ENCODE measurements at places on chromosomes 4 and X.
A peak's percentile ranks its signal among the peaks of the same experiment; 100 is the strongest.

GRCh38 chr4:62271107-62271506, 1071.0 kb downstream of the ADGRL3 start:
- no peak for DNase-seq

GRCh38 chrX:107894038-107894437, 68.4 kb downstream of the MID2 start:
- DNase-seq: peak; percentile 49

GRCh38 chr4:86934147-86934770, 552 bp upstream of the AFF1 start:
- no peak for DNase-seq

DNA sequence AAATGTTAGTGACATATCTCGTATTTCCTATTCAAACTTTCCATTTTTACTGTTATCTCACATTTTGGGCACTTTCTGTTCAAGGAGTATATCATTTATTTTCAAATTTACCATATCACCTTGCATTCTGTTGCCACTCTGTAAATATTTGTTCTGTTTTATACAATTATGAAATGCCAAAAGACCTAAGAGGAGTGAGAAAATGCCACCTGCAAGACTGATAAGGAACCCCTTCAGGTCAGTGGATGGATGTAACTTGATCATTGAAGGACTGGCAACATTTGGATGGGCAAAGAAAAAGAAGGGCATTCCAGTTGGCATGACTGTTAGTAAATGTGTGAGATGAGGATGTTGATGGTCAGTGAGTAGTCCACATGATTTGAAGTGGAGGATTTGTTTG, 79.1 kb downstream of the OTC start:
- no peak for DNase-seq

- DNase-seq: no peak
Measured at GRCh38 chrX:39877905-39878304, 219.9 kb downstream of the BCOR start.

GRCh38 chr4:109721033-109721432, 8.8 kb downstream of the PLA2G12A start:
- DNase-seq: peak; percentile 56

DNA sequence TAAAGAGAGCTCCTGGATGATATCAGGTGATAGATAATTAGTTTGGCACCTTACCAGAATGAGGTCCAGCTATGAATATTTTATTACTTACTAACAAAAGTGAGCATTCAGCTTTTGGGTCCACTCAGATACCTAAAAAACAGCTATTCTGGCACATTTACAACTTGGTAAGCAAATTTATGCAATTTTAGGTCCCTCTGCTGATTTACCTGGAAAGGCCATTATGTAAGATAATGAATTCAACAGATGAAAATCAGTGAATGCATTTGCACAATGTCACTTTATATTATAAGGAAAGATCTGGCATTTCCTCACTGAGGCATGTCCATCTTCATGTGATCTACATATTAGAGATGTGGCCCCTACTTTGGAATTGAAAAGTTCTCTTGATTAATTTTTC, 517.0 kb downstream of the SPRY1 start:
- no peak for DNase-seq

DNA sequence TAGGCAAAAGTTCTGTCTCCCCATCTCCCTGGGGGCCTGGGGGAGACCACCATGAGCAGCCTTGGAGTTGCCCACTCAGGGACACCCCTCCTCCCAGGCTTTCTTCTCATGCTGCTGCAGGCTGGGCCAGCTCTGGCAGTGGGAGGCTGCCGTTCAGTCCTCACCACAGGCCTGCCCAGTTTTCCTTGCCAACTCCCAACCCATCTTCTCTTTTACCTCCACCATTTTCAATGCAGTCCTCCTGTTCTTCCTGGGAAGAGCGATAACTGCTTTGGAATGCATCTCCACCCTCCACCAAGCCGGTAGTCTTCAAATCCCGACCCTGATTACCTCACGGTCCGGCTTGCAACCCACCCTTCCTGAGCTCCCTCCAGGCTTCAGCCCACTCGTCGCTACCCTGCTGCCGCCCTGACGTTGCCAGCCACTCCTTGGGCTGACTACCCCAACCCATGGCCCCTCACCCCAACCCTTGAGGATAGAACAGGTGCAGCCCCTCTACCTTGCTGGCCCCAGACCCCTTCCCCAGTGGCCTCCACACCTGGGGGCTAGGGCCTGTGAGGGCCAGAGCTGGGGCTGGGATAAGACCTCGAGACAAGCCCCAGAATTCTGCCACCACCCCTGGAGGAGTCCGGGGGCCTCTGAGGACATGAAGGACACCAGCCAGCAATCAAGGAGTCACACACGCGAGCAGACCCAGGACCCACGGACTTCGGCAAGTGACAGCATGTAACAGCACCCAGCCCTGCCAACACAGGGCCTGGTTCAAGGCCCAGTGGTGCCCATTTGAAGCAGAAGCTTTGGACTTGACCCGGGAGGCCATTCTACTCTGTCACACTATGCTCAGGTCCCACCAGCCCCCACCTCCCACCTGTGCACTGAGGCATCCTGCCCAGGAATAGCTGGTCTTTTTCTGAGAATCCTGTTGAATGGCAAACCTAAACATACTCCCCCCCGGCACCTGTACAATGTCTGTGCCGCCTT, 9.2 kb downstream of the WDR1 start:
- peak; percentile 65 for DNase-seq

GRCh38 chr4:121785479-121785878, 15.6 kb upstream of the EXOSC9 start:
- peak; percentile 43 for DNase-seq

DNA sequence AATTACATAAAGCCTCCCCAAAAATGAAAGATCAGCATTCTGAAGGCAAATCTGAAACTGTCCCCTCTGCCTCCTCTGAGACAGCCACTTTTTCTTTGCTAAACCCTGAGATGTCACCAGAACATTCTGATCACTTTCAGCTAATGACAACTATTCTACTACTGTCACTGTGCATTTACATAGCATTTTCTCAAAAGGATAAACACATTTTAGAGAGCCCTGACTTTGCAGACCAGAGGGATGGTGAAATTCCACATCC, 72.1 kb downstream of the GATB start:
- no peak for DNase-seq

DNA sequence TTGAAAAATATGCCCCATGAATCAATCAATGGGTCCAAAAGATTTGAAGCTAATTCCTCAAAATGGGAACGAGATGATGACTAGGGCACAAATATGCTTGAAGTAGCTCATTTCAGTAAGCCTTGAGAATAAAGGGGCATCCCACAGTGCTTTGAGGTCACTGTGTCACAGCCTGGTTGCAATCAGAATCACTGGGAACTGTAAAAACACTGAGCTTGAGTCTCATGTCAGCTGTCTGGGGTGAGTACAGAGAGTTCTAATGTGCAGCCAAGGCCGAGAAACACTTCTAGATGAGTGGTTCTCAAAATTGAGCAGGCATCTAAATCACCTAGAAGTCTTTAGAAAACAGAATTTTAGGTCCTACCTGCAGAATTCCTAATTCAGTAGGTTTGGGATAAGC, 120.5 kb upstream of the EGFL6 start:
- no peak for DNase-seq

- no peak for DNase-seq
Measured at GRCh38 chr4:169603312-169603711, 9.1 kb downstream of the NEK1 start.

- peak; percentile 66 for DNase-seq
Measured at GRCh38 chr4:143514497-143514896, 995 bp downstream of the SMARCA5 start.

DNA sequence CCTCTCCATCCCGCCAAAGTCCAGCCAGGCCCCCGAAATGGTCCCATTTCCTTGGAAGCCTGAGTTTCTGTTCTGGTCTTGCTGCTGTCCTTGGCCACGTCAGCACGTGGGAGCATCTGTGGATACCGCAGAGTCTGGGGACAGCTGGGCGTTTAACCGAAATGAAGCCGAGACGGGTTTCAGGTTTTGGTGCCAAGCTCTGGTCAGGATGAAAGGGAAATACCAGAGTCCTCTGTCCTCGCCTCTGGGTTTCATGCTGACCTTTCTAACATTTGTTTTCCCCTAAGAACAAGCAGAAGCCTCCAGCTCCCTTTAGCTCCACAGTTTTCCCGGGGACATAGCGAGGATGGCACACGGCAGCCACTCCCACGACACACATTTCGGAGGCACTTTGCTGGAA, 19.7 kb downstream of the SHOX start:
- peak; percentile 88 for DNase-seq

- peak; percentile 90 for DNase-seq
Measured at GRCh38 chr4:84938316-84938715, 28.2 kb downstream of the WDFY3 start.

- no peak for DNase-seq
Measured at GRCh38 chr4:147724468-147725201, 7.3 kb upstream of the ARHGAP10 start.

- peak; percentile 13 for DNase-seq
Measured at GRCh38 chr4:17781300-17782287, at the start of gene FAM184B. Gene FAM184B, minus strand, starts transcription at chr4:17781621. Its CDS starts 322 bp downstream, at chr4:17781299.

- no peak for DNase-seq
Measured at GRCh38 chr4:109930464-109930863, 17.8 kb downstream of the EGF start.

GRCh38 chr4:85938062-85938461, 421.8 kb downstream of the MAPK10 start:
- no peak for DNase-seq

GRCh38 chr4:968221-968620, 5.1 kb downstream of the DGKQ start:
- no peak for DNase-seq

GRCh38 chrX:46601283-46601682, 27.7 kb downstream of the CHST7 start:
- DNase-seq: peak; percentile 81

GRCh38 chr4:137644201-137644600, 111.9 kb upstream of the PCDH18 start:
- DNase-seq: peak; percentile 69

- DNase-seq: no peak
Measured at GRCh38 chr4:74931376-74931775, 1.5 kb upstream of the PARM1 start.

- DNase-seq: no peak
Measured at GRCh38 chr4:71832049-71832448, 48.2 kb upstream of the GC start.
